ENCODE measurements at places on chromosomes 13 and 19.

DNA sequence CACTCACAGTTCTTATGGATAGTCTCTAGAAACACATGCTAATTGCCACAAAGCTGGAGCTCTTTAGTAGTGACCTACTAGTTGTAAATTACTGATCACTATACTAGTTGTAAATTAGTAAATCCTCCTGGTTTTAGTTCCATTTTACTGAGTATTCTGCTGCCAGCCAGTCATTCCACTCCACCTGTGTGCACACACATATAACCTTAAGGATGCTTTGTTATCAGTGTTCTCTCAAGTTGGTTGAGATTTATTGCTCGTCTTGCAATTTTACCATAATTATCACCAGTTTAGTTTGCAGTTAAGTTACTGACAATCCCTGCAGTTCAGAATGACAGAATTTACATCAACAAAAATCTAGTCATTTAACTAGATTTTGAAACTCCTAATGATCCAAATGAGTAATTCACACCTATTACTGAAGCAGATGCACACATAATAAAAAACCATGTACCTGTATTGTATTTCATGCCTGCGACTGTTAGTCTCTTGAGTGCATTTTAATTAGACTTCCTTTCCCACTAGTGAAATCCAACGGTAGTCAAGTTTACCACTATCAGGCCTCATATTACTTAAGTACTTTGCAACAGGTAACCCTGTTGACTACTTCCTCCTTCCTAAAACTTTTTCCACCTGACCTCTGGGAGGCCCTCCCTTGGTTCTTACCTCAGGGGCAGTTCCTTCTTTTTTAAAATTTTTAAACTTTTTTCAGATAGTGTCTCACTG is 7.6 kb downstream of the TPT1 start:
- DNase-seq, result no peak

DNA sequence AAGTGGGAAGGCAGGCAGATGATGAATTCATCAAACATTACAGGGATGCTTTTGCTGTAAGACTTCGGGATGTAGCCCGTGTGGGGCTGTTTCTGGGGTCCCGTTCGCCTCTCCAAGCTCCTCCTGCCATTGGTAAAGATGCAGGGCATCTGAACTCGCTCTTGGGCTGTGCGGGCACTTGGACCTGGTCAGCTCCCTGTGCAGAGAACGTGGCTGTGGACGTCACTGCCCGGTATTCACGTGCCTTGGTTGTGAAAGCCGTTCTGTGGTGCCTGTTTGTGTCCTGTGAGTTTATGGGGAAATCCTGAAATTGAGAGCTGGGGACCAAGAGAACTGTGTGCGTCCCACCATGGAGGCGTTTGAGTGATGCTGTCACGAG is 5.4 kb downstream of the TFDP1 start:
- no peak for DNase-seq

GRCh38 chr19:15124572-15125231 is 17.5 kb downstream of the SYDE1 start:
- peak; percentile 58 for DNase-seq

DNA sequence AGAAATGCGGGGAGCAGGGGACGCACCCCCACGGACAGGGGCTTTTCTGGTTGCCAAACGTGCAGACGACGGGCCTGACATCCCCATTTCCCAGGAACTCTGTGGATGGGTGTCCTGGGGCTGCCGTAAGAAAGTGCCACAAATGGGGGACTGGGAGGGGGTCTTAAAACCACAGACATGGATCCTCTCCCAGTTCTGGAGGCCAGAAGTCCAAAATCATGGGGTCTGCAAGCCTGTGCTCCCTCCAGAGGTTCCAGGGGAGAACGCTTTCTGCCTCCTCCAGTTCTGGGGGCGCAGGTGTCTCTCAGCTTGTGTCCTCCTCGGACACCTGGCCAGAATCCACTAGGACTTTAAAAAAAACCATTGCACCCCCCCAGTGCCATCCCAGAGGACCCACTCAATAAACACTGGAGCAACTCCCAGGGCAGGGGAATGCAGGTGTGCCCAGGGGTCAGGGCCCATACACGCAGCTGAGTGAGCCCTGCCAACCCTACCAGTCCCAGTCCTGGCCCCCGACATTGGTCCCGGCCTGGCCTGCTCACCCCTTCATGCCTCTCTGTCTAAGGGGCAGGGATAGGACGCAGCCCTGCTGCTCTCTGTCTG is 103.9 kb downstream of the GADD45B start:
- no peak for DNase-seq

GRCh38 chr13:93180356-93180969 is 46.1 kb upstream of the GPC6 start:
- no peak for DNase-seq

- DNase-seq, result no peak
Observed at GRCh38 chr13:20993661-20994440, 67.5 kb downstream of the LATS2 start.

GRCh38 chr19:49217382-49217781 is 59.8 kb downstream of the TRPM4 start:
- no peak for DNase-seq

DNA sequence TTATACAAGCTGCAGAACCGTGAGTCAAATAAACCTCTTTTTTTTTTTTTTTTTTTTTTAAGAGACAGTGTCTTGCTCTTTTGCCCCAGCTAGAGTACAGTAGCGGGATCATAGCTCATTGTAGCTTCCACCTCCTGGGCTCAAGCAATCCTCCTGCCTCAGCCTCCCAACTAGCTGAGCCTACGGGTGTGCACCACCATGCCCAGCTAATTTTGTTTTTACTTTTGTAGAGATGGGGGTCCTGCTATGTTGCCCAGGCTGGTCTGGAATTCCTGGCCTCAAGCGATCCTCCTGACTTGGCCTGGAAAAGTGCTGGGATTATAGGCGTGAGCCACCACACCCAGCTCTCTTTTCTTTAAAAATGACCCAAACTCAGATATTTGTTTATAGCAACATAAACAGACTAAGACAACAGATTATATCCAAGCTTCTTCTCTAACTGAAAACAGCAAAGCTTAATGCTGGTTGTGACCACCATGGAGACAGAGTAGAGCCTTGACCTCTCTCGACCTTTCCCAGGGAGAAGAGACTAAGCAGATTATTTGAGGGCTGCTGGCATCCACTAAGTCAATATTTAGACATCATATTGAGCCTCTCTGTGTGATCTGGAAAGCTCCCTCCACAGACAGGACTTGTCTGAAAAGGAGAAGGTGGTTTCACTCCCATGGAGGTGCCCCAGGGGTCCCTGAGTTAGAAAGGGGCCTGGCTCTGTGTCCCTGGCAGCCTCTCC is 150.0 kb downstream of the KCTD15 start:
- DNase-seq, result no peak

GRCh38 chr13:110628952-110629701 is 13.8 kb downstream of the NAXD start:
- DNase-seq, result no peak

DNA sequence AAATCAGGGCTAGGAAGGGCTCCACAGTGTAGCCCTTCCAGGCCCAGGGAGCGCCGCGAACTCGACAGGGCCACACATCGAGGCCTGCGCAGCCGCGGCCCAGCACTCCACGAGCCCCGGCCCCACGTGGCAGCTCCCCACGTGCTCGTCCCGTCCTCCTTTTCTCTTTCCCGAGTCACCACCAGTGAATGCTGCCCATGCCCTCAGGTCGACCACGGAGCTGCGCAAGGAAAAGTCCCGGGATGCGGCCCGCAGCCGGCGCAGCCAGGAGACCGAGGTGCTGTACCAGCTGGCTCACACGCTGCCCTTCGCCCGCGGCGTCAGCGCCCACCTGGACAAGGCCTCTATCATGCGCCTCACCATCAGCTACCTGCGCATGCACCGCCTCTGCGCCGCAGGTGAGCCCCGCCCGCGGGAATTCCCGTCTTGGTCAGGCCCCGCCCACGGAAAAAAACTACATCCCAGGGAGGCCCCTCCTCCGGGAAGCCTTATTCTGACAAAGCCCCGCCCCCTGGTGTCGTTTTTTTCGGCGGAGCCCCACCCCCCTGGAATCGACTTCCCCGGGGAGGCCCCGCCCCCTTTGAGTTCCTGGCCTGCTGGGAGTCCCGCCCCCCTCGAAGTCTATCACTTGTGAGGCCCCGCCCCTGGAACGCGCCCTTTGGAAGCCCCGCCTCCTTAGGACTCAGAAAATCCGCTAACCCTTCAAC is 7.0 kb downstream of the HIF3A start:
- no peak for DNase-seq

DNA sequence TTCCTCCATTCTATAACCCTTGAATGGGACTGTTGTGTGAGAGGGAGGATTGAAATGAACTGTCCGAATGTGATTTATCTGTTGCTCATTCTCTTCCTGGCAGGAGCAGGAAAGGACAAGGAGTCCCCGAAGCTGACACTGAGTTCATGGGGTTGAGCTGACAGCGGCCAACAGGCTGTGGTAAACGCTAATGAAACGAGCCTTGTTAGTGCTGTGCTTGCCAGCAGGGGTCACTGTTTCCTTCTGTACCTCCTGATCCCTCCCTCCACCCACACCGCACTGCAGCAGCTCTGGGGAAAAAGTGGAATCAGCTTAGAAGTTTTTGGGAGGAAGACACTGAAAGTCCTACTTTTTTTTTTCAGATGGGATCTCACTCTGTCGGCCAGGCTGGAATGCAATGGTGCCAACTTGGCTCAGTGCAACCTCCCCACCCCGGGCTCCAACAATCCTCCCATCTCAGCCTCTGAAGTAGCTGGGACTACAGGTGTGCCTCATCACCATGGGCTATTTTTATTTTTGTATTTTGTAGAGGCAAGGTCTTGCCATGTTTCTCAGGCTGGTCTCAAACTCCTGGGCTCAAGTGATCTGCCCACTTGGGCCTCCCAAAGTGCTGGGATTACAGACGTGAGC is 6.7 kb upstream of the ZNF761 start:
- DNase-seq, result peak; percentile 69

GRCh38 chr13:30872685-30873461 is 33.2 kb upstream of the MEDAG start:
- DNase-seq, result peak; percentile 25

- no peak for DNase-seq
Observed at GRCh38 chr13:29975283-29975682, 124.9 kb upstream of the UBL3 start.

- DNase-seq, result no peak
Observed at GRCh38 chr13:40438022-40438680, 228.3 kb downstream of the FOXO1 start.

DNA sequence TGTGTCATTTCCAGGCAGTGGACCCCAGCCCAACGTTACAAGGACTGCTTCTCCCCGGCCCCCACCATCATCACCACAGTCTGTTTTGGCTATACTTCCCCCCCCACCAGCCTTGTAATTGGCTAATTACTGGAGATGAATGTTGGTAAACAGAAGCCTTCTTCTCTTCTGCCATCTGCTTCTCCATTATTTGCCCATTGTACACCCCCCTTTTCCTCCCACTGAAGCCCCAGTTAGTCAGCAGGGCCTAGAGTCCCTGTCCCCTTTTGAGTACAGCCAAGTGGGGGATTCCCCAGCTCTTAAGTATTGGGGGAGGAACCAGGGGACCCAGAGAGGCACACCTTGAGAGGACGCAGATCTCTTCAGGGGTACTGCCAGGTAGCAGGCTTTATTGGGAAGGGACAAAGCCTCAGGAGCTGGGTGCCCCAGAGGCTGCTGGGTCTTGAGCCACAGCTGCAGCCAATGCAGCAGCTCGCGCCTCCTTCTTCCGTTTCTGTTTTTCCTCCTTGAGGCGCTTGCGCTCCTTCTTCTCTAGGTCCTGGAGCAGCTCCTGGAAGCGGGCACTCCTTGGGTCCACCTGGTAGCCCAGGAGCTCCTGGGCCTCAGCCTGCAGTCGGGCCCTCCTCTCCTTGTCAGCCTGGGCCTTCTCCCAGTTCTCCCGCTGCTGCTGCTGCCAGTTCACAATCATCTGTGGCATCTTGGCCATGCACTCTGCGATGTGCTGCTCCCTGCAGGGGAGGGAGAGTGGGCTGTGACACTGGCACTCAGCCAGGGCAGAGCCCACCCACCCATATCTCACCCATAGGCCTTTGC is 3.0 kb downstream of the GADD45GIP1 start:
- DNase-seq, result no peak

- peak; percentile 3 for DNase-seq
Observed at GRCh38 chr19:56252699-56253422, 19.7 kb upstream of the EDDM13 start.

DNA sequence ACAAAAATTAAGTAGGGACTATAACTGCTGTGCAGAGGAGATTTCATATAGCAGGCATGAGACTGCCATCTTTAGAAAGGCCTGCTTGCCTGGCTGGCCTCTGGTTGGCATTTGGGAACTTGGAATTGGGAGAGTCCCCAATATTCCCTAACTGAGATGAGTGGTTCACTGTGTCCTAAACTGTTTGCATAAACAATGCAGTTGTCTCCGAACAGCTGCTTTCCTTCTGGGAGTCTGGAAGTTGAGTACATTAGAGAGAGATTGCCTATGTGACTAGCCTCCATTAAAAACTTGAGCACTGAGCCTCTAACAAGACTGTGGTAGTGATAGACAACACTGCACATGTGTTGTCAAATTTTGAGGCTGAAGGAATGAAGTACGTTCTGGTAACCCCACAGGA is 47.4 kb downstream of the STOML3 start:
- no peak for DNase-seq

GRCh38 chr13:41782086-41782485 is 178.8 kb downstream of the VWA8 start:
- no peak for DNase-seq

DNA sequence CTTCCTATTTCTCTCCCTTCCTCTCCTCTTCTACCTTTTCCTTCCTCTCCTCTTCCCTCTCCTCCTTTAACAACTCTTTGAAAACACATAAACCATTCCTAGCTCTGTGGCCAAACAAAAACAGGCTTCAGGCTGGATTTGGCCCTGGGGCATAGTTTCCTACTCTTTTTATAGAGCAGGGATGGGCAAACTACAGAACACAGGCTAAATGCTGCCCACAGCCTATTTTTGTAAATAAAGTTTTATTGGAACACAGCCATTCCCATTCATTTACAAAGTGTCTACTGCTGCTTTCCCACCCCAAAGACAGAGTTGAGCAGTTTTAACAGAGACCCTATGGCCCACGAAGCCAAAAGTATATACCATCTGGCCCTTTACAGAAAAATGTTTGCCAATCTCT is 35.4 kb downstream of the LHFPL6 start:
- no peak for DNase-seq

DNA sequence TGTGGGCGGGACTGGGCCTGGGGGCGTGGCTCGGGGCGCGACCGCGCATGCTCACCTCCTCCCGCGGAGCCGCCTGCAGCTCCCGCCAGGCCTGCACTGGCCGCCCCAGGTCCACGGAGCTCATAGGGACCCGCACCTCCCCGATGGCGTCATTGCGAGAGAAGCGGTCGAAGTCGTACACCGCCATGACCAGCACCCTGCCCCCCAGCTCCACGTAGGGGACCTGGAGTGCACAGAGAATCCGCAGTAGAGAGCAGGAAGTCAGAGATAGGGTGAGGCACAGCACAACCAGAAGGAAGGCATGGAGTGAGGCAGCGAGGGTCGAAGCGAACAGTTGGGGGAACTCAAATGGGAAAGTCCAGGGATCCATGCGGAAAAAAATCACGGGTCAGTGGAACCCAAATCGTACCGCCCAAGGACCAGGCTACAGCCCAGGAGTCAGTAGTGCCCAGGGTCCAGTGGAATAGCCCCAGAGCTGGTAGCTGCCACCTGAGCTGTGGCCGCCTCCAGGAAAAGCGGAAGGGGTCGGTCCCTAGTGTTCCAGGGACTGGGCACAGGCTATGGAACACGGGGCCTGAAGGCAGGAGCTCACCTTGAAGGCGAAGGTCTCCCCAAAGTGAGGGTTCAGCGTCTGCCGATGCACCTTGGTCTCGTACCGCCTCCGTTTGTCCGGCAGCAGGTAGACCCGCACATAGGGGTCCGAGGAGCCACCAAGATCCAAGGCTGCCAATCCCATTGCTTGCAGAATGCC is 4.8 kb downstream of the SYT5 start:
- DNase-seq, result no peak

- DNase-seq, result no peak
Observed at GRCh38 chr19:57314146-57314545, 6.1 kb upstream of the ZNF543 start.
